Activated gamma-delta T cell treated with Interleukin-2 at 50 U/mL for 16 hours (primary cell): ENCODE measurements at places on chromosomes 5 and 9.

DNA sequence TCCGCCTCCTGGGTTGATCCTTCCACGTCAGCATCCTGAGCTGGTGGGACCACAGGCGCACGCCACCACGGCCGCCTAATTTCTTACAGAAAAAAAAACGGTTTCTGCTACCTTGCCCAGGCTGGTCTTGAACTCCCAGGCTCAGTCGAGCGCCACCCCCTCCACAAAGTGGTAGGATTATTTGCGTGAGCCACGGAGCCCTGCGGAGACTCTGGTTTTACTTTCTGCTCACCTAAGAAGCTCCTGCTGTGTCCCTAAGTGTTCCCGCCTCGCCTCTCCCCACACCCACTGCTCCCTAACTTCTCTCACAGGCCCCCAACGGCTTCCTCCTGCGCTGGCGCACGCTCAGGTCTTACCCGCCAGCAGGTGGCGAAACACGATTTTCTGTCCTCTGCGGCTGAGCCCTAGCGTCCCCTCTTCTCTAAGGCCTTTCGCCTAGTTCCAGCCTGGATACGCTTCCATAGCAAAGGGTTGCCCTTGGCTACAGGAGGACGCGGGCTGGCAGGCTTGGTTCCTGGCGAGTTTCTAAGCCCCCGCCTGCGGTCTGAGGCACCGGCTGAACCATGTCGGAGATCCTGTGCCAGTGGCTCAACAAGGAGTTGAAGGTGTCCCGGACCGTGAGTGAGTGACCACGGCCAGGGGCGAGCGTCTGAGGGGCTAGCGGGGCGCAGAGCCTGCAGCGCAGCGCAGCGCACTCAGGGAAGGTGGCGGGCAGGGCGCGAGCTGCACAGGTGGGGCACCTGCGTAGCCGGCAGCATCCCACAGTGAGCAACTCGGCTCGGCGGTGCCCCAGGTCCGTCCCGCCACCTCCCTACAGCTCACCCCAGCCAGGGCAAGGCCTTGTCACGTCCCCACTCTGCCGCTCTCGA lies at the start of gene SPEF2:
Gene SPEF2 (plus strand): TSS at position 429 of the 869 bp plus-strand sequence. CDS start 135 bp downstream, at position 564.
- peak; percentile 72 for DNase-seq

GRCh38 chr5:171841984-171842776 lies 56.6 kb downstream of the SMIM23 start:
- no peak for DNase-seq

DNA sequence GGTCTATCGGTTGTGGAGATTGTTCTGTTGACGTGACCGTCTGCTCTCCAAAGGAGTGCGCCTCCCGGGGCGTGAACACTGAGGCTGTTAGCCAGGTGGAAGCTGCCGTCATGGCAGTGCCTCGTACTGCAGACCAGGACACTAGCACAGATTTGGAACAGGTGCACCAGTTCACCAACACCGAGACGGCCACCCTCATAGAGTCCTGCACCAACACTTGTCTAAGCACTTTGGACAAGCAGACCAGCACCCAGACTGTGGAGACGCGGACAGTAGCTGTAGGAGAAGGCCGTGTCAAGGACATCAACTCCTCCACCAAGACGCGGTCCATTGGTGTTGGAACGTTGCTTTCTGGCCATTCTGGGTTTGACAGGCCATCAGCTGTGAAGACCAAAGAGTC lies 128.9 kb upstream of the DMRT1 start:
- no peak for DNase-seq

DNA sequence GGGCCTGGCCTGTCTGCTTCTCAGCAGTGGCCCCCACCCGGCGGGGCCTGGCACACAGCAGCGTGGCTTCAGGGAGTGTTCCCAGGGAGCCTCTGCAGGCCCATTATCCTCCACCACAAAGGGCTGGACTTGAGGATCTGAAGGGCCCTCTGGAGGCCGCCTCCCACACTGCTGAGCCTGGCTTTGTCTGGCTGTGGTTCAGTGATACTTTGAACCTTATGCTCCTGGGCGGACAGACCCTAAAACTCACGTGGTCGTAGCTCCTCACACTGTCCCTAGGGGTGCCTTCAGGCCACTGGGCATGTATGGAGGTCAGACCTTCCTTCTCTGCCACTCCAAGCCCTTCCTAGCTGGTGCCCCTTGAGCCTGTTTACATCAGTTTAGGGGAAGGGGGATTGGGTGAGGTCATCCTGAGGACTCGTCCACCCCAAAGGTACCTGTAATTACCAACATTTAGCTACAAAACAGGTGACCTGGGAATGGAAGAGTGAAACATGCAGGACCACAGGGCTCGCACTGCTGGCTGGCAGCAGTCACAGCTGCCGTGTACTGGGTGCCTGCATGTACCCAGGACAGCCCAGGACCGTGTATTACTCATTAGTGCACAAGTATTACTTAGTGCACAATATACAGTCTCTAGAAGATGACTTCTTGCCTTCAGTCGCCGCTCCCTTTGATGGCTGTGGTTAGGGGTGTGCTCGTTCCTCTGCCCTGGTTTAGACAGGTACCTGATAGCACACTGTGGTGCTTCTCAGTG lies 8.5 kb downstream of the GRHPR start:
- DNase-seq = no peak

- peak; percentile 8 for DNase-seq
Observed at GRCh38 chr9:32251539-32251938, 132.9 kb upstream of the ACO1 start.

DNA sequence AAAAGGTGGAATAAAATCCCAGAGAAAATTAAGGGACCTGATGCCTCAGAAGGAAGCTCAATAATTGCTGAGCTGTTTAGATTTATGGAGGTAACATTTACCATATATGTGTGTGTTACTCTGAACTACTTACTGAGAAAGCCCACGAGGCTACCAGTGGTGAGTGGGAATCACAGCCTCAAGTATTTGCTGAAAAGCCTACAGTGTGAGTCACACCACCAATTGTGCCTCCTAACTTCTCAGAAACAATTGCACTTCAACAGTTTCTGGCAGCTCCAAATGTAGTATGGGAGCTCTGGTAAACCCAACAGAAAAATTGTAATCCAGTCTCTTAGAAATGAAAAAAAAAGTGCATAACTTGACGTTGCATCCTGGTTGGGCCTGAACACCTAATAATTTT lies 551.6 kb downstream of the PRDM9 start:
- DNase-seq = no peak

DNA sequence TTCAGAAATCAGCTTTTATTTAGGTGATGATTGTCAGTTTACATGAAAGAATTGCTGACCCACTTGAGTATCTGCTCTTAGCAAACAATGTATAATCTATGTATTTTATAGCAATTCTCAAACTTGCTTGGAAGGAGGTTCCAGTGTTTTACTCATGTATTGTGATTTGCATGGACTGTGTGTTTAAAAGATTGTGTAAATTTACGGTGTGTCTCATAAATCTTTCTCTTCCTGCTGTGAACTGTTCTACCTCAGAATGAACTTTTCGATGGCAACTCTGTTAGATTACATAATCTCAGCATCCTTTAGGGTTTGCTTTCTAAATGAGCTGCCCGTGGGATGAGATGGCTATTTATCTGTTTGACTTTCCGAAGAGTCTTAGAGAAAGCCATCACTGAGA lies 122.5 kb downstream of the MEF2C start:
- no peak for DNase-seq

GRCh38 chr5:35089334-35090314 lies 41.9 kb upstream of the AGXT2 start:
- DNase-seq = peak; percentile 42

GRCh38 chr9:8653855-8654254 lies 854.3 kb upstream of the DMAC1 start:
- no peak for DNase-seq

GRCh38 chr9:136424750-136425362 lies 14.4 kb downstream of the PMPCA start:
- no peak for DNase-seq

GRCh38 chr5:72063219-72063819 lies 44.0 kb upstream of the MAP1B start:
- DNase-seq = no peak

DNA sequence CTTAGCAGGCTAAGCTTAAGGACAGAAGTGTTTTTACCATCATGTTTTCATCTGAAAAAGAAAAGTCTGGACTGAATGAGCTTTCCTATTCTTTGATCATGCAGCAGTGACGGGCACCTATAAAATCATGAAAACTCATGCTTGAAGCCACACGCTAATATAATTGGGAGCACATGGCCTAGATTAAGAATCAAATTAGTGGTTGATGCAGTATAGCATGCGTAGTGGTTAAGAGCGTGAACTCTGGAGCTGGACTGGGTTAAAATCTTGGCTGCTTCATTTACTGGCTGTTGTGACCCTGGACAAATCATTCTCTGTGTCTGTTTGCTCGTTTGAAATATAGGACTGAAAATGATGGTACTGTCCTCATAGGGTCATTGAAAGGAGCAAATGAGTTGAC lies 49.9 kb upstream of the IL13 start:
- no peak for DNase-seq

DNA sequence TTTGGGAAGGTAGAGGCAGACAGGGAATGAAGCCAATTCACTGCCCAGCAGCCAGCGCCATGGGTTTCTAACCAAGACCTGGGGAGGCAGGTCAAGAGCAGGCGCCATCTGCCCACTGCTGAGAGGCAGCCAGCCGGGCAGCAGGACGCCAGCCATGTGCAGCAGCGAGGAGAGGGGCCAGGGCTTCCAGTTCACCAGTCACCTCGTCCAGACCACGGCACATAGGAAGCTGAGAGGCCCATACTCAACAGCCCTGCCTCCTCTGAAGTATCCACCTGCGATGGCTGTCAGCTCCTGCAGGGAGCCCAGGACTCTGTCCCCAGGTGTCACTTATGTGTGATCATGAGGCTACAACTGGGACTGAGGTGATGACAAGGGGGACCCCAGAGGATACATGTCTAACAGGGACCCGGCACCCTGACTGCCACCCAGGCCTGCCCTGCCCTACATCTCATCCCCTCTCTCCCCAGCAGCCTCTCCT lies 30.1 kb downstream of the IPPK start:
- DNase-seq = no peak

- DNase-seq = no peak
Observed at GRCh38 chr9:123034881-123035510, 1.5 kb downstream of the GPR21 start.

DNA sequence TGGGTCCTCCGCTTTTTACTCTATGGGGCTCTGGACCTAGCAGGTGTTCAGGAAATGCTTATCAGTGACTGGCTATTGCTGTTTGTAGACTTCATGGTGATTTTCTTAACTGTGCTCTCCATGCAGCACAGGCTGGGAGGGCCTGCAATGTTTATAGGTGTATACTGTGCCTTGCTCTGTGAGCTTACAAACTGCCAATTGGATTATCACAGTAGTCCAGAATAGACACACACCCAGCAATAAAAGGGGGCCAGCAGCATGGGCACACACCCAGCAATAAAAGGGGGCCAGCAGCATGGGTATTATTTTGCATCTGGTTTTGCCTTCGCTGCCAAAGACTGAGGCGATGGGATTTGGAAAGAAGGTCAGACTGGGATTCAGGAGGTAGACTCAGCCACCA lies 100.0 kb downstream of the CRB2 start:
- DNase-seq = no peak

DNA sequence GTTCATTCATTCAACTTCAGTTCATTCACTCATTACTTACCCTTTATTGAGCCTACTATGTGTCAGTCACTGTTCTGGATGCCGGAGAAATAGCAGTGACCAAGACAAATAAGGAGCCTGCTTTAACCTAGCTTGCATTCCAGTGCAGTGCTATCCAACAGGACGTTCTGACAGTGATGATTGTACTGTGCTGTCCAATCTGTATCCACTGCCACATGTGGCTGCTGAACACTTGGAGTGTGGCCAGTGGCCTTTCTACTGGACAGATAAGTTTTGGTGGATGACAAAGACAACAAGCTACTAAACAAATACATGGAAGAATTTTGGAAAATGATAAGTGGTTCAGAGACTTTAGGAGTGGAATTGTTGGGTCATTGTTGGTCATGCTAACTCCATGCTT lies 33.6 kb downstream of the SUB1 start:
- no peak for DNase-seq

DNA sequence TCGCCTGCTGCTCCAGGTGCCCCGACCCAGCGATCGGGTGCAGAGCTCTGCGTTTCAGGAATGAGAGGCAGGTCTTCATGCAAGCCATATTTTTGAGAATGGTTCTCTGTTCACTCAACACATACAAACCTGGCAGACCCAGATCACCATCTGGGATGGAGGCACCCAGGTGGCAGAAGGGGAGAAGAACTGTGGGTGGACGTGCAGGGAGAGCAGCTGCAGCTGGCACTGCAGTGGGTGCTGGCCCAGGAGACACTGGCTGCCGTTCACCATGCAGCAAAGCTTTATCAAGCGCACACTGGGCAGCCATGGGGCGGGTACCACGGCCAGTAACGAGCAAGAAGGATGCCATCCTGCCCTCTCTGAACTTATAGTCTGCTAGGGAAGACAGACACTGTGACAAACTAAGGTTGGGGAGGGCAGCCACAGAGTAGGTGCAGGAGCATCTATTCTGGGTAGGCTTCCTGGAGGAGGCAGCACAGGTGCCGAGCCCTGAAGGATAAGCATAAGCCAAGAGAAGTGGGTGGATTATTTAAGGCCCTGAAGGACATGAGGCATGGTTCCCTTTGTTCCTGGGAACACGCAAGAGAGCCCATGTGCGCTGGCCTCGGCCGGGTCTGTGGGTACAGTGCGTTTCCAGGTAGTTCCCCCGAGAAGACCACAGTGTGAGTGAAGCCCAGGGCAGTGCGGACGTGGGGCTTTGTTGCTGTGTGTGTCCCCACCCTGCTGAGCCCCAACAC lies 46.2 kb upstream of the FCN2 start:
- no peak for DNase-seq

DNA sequence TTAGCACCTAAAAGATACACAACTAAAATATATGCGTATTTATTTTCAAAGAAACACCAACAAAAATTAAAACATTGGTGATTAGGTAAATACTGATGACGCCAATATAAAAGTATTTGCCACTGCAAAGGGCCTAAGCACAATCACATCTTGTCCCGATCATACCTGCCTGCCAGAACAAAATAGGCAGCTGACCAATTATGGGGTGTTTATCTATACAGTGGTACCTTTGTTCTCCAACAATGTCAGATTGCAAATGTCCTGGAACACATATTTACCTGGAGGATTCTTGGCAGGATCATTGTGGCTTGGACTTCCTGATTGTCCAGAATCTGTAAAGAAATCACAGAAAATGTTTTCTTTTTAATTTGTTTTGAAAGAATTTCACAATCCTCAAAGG lies 134.5 kb downstream of the NFIB start:
- DNase-seq = no peak
